MM.1S (cell line): ENCODE measurements at places on chromosomes 1 and 21.

DNA sequence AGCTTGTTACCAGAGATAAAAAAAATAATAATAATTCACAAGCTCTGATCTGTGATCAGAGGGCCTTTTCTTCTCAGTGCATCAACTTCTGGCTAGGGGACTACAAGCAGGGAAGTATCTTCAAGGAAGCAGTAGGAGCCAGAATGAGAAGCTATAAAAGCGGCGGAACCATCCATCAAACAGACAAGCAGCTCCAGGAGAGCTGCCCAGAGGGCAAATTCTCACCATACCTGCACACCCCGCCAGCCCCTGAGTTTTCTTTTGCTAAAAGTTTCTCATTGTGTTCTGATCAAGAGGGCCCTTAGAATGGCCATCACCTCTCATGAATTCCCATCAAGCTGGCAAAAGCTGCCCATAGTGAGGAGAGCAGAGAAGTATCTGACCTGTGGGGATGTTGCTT lies 99.4 kb downstream of the SMYD2 start:
- DNase-seq: no peak

DNA sequence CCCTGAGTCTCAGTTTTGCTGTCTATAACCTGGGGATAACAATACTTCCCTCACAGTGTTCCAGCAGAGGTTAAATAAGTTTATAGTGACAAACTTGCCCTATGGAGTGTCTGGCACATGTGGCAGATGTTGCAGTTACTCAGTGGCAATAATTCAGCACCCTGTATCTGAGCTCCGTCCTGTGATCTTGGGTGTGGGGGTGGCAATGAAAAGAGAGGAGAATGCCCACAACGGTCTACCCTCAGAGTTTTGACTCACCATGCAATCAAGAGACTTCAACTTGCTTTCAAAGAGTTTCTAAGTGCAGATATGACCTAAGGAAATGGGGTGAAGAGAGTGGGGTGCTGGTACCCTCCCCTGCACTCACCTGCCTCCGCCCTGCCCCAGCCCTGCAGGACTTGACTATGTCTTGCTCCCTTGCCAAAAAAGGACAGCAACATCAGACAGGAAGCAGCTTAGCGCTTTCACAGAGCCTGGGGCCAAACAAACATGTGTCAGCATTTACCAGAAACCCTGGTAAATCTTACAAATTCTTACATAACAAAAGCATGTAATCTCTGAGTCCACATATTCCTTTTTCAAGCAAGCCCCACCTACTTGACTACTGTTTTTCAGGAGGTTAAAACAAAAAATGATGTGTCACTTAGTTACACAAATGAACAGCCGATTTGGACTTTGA lies 185.1 kb upstream of the CAMK1G start:
- DNase-seq: peak; percentile 83

GRCh38 chr1:118206966-118207365 lies 21.9 kb upstream of the SPAG17 start:
- no peak for DNase-seq

- no peak for DNase-seq
These were observed 52.5 kb downstream of the RASAL2 start for GRCh38 chr1:178146436-178146835.

- no peak for DNase-seq
These were observed 40.1 kb downstream of the BTF3L4 start for GRCh38 chr1:52096216-52096615.

DNA sequence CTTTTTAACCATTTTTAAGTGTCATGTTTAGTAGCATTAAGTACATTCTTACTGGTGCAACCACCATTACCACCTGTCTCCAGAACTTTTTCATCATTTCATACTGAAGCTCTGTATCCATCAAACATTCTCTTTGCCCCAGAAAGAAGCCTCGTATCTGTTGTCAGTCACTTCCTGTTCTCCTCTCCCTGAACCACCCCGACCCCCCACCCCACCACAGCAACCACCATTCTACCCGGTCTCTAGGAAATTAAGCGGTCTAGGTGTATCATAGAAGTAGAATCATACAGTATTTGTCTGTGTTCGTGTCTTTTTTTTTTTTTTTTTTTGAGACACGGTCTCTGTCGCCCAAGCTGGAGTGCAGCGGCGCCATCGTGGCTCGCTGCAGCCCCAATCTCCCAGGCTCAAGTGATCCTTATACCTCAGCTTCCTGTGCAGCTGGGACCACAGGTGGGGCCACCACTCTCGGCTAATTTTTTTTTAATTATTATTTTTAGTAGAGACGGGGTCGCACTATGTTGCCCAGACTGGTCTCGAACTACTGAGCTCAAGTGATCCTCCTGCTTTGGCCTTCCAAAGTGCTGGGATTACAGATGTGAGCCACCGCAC lies 23.7 kb upstream of the EPHA8 start:
- no peak for DNase-seq

DNA sequence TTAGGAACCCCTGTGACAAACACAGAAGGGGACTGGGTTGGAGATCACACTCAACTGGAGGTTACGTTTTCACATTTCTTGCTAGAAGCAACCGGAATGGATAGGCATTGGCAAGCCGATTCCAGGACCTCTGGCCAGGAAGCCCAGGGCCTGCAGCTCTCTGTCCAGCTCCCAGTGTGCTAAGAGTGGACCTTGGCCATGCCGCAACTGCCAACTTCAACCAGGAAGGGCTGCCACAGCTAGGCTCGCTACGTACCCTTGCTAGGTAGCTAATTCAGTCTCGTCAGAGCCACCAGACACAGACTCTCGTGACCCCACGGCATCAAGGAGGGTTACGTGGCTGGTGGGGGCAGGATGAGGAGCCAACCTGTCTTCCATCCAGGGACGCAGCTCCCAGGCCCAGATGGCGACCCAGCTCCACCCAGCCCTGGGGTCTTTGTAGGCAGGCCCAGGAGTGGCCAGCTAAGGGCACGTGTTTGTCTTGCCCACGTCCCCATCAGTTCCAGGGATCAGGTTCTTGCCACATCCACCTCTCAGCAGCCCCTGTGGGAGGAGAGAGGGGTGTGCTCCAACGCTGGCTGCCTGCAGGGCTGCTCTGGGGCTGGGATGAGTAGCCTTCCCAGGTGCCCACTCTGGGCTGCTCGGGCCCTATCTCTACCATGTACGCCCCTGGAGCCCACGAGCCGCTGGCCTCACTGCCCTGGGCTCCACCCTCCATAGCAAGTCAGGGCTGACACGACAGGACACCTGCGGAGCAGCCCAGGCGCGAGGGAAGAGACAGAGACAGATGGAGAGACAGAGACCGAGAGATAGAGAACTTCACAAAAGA lies 39.2 kb downstream of the UBE2G2 start:
- DNase-seq: no peak

DNA sequence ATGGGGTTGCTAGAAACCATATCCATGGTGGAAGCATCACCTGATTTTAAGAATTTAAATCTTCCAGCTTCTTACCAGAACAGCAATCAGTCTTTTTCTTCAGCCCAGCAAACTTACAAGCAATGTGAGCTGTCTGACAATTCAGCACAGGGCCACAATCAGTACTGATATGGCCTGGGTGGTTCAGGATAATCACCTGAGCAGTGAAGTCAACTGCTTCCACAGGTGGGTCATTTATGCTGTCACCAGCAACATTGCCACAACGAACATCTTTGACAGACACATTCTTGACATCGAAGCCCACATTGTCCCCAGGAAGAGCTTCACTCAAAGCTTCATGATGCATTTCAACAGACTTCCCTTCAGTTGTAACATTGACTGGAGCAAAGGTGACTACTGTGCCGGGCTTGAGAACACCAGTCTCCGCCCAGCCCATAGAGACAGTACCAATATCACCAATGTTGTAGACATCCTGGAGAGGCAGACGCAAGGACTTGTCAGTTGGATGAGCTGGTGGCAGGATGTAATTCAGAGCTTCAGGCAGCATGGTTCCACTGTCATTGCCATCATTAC lies 74.8 kb downstream of the SERINC2 start:
- DNase-seq: no peak

GRCh38 chr1:178940068-178940765 lies 69.3 kb upstream of the ANGPTL1 start:
- DNase-seq: no peak

GRCh38 chr1:14362331-14362730 lies 236.2 kb upstream of the KAZN start:
- DNase-seq: no peak

DNA sequence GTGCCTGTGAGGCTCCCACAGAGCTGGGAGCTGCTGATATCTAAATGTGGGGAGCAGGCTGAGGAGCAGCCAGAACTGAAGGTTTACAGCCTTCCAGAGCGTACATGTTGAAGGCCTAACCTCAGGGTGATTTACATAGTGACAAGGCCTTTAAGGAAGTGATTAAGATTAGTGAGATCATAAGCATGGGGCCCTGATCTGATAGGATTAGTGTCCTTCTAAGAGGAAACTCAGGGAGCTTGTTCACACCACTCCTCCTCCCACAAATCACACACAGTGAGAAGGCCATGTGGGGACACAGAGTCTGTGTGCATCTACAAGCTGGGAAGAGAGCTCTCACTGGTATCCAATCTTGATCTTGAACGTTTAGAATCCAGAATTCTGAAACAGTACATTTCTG lies 92.3 kb upstream of the NBPF6 start:
- DNase-seq: no peak

DNA sequence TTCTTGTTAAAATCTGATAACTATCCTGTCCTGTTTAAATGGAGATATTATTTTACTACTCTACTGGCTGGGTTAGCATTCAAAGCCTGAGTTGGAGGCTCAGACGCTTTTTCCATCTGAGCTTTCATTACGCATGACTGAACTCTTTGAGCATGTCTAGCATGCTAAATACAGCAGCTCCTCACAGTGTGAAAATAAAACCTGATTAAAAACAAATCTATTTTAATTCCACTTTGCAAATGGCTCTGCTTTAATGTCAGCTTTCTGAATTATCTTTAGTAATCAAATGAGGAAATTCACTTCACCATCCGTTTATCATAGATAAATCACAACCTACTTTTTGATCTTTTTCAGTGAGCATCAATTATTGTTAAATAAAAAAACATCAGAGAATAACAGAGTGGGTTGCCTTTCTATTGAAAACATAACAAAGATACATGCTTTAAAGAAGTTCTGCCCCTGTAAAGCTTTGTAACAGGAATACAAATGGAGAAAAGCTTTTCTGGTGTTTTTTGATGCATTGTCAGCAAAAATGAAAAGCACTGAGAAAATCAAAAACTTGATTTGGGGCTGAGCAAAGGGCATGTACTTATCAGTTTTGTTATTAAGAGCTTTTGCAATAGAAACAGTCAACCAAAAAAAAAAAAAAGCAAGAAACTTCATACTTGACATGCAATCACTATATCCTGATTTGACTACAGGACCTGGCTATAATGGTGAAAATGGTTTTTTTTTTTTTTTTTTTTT lies 3.5 kb upstream of the SPEN start:
- no peak for DNase-seq

DNA sequence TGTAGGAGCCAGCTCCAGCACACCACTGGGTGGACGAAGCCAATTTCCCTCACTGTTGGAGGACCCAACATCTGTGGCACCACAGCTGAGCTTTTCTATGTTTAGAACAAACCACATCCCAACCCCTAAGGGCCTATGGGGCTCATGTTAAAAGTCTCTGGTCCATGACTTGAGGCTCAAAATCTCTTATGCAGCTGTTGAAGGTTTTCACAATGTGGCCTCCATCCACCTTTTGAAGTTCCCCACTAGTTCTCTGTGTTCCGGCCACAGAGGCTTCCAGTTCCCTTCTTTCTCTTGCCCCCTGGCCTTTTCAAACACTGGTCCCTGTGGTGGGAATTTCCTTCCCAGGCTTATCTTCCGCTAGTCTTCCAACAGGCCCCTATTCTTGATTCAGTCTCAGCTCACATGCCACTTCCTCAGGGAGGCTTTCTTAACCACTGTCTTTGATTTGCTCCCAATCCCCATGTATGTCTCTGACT lies 3.9 kb upstream of the IFNLR1 start:
- peak; percentile 94 for DNase-seq

- peak; percentile 90 for DNase-seq
These were observed 645 bp downstream of the IVNS1ABP start for GRCh38 chr1:185316163-185317033.

DNA sequence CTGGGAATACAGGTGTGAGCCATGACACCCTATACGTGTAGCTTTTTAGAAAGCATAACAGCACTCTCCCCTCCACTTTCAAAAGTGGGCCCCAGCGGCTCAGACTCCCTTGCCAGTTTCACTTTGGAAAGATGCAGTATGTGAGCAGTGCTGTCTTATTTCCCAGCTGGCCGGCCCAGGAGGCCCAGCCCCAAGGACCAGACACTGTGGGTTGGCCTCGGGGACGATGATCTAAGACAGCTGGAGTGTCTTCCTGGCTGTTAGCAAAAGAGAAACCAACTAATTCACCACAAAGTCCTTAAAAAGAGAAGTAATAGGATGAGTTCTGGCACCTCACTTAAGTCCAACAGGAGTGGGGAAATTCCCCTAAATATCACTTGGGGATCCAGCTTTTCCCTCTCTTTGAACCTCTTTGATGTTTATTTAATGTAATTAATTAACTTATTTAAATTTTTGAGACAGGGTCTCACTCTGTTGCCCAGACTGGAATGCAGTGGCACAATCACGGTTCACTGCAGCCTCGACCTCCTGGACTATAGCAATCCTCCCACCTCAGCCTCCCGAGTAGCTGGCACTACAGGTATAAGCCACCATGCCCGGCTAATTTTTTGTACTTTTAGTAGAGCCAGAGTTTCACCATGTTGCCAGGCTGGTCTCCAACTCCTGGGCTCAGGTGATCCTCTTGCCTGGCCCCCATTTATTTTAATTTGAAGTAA lies 17.6 kb upstream of the CLIC4 start:
- DNase-seq: peak; percentile 94

GRCh38 chr1:153683854-153684253 lies 5.4 kb downstream of the NPR1 start:
- no peak for DNase-seq

DNA sequence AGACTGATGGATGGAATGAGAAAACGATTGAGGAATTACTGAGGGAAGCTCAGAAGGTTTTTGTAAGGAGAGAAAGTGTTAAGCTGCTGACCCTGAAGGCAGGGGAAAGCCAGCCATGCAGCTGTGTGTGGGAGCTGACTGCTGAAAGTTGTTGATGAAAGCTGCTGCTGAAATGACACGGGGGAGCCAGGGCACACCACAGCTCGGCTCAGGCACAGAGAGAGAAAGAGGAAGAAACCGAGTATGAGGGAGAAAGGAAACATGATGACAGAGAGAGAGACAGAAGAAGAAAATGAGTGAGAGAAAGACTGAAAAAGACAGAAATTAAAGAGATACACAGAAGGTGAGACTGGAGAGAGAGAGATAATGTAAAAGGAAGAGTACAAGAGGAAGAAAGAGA lies 115.5 kb downstream of the LRRC53 start:
- no peak for DNase-seq

- no peak for DNase-seq
These were observed 297.6 kb upstream of the ADGRL4 start for GRCh38 chr1:79304131-79304530.

- DNase-seq: no peak
These were observed 7.1 kb downstream of the ZBTB21 start for GRCh38 chr21:42003051-42003461.

- no peak for DNase-seq
These were observed 238.8 kb downstream of the NCAM2 start for GRCh38 chr21:21236996-21237395.

- no peak for DNase-seq
These were observed 32.6 kb upstream of the EPHA8 start for GRCh38 chr1:22530715-22531114.

GRCh38 chr21:43323244-43324005 lies 103.5 kb downstream of the SIK1 start:
- no peak for DNase-seq

- DNase-seq: no peak
These were observed 89.9 kb upstream of the CXADR start for GRCh38 chr21:17422931-17423330.
